RKO (cell line): ENCODE measurements at places on chromosomes 5 and 9.

GRCh38 chr5:137144656-137145055 is 354.5 kb downstream of the SPOCK1 start:
- DNase-seq, result no peak

DNA sequence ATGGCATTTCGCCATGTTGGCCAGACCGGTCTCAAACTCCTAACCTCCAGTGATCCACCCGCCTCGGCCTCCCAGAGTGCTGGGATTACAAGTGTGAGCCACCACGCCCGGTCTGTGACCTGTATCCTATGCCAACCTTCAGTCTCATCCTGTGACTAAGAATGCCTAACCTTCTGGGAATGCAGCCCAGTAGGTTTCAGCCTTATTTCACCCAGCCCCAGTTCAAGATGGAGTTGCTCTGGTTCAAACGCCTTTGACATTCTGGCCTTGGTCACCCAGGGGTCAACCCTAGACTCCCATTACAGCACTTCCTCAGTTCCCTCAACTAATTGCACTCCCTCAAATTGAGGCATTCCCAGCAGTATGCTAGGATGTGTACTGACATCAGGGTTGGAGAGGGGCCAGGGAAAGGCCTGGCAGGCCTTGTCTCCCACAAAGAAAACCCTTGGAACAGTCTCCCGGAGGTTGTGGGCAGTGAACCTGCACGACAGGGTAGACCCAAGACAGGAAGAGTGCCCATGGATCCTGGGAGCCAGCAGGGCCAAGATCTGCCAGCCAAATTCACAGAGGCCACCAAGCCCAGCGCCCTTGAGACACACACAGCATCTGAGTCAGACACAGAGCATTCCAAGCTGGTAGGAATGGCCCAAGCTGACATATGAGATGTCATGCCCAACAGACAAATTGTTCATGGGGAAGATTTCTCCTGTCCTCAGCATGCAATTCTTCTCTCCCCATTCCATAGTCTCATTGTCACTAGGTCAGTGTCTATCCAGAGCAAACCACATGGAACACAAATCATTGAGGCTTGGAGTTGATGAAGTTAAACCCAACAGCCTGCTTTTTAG is 24.9 kb upstream of the SMU1 start:
- DNase-seq, result peak; percentile 50

- DNase-seq, result no peak
Measured at GRCh38 chr9:83538172-83538889, at the start of gene FRMD3. FRMD3 (minus strand) TSS chr9:83538401; CDS start chr9:83538231, 170 bp downstream.

GRCh38 chr5:55187370-55187769 is 14.4 kb upstream of the CDC20B start:
- peak; percentile 65 for DNase-seq

DNA sequence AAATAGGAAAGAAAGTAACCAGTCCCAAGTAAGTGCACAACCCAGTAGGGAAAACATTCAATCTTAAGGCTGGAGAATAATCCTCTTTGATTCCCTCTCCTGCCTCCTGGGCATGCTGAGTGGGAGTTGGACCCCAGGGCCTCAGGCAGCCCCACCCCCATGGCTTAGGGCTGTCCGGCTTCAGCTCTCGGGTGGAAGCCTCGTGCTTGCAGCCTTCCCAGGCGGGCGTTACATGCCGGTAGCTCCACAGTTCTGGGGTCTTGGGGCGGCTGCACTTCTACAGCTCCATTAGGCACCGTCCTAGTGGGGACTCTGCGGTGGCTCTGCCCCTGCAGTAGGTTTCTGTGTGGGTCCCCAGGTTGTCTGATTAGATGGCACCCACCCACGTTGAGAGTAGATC is 10.1 kb downstream of the GLIPR2 start:
- DNase-seq, result no peak

- DNase-seq, result no peak
Measured at GRCh38 chr5:168320805-168321204, 29.4 kb downstream of the WWC1 start.

GRCh38 chr5:59099270-59099994 is 516.6 kb downstream of the RAB3C start:
- DNase-seq, result peak; percentile 86

DNA sequence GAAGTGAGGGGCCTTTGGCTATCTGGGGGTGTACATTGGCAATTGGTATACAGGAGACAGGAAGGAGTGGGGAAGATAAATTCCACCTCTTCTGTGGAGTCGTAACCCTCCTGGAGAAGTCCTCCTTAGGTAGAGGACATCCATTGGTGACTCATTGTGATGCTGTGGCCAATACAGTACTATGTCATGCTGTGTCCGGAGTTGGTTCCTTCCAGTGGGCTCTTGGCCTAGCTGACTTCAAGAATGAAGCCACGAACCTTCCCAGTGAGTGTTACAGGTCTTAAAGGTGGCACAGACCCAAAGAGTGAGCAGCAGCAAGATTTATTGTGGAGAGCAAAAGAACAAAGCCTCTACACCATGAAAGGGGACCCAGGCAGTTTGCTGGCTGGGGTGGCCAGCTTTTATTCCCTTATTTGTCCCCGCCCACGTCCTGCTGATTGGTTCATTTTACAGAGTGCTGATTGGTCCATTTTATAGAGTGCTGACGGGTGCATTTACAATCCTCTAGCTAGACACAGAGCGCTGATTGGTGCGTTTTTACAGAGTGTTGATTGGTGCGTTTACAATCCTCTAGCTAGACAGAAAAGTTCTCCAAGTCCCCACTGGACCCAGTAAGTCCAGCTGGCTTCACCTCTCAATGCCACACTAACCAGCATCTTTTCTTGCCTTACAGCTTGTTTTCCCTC is 37.3 kb upstream of the FBP1 start:
- no peak for DNase-seq

DNA sequence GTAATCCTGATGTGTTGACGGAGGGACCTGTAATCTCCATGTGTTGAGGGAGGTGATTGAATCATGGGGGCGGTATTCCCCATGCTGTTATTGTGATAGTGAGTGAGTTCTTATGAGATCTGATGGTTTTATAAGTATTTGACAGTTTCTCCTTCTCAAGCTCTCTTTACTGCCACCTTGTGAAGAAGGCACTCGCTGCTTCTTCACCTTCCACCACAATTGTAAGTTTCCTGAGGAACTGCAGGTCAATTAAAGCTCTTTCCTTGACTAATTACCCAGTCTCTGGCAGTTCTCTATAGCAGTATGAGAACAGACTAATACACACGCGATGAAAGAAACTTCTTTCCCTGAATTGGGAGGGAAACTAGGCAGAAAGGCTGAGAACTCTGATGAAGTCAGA is 141.1 kb upstream of the RAD23B start:
- DNase-seq, result peak; percentile 31

DNA sequence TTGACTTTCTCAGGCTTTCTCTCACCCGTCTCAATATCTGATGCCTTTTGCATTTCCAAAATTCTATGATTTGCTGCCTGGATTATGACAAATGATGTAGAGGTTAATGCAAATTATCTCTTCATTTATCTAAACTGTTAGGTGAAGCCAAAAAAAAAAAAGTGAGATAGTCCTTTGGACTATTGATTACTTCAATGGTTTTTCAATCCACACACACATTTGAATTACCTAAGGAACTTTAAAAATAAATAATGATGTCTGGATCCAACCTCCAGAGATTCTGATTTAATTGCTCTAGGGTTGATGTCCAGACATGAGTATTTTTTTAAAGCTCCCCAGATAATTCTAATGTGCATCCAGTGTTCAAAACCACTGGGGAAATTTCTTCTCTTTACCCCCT is 379.4 kb downstream of the SPATA31D1 start:
- DNase-seq, result no peak

DNA sequence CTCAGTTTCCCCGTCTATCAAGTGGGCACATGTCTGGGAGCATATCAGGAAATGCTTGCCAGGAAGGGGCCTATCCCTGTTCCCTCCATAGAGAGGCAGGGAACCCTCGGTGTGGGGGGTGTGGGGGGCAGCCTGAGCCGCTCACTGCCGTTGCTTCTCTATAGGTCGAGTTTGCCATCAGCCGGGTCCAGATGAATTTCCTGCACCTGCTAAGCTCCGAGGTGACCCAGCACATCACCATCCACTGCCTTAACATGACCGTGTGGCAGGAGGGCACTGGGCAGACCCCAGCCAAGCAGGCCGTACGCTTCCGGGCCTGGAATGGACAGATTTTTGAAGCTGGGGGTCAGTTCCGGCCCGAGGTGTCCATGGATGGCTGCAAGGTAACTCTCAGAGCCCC is 13.8 kb upstream of the ORM1 start:
- DNase-seq, result no peak

DNA sequence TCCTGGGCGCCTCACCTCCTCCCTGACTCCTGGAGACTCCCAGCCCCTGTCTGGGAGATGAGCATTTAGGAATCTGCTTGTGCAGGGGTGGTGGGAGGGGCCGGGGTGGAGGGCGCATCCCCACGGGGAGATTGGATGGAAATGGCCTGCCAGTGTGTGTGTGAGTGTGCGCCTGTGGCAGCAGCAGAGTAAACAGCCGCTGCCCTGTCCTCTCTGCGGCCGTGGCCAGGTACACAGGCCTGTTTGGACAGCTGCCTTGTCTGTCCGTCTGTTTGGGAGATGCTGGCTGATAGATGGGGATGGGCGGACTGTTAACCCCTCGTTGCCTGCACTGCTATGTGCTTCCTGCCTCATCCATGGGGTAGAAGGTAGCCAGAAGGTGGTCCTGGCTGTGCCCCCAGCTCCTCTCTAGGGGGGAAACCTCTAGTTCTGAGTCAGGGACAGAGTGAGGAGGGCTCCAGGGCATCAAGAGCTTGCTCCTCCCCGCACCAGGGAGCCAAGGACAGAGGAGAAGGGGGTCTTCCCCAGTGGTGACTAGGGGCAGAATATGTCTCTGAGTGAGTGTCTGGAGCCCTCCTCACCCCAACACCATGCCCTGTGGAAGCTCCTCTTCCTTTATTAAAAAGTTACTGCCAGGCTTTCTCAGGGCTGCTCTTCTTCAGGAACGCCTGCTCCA is 60.1 kb downstream of the LMX1B start:
- no peak for DNase-seq

DNA sequence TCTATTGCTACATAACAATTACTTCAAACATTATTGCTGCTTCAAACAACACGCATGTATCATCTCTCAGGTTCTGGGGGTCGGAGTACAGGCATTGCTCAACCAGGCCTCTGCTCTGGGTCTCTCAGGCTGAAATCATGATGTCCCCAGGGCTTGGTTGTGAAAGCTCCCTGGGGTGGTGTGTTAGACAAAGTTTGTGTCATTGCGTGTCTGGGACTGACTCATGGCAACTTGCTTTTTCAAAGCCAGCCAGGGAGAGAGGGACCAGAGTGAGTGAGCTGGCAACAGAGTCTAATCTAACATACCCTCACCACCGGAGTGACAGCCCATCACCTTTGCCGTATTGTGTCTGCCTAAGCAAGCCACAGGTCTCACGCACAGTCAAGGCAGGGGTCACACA is 259.2 kb upstream of the NFIL3 start:
- DNase-seq, result no peak

DNA sequence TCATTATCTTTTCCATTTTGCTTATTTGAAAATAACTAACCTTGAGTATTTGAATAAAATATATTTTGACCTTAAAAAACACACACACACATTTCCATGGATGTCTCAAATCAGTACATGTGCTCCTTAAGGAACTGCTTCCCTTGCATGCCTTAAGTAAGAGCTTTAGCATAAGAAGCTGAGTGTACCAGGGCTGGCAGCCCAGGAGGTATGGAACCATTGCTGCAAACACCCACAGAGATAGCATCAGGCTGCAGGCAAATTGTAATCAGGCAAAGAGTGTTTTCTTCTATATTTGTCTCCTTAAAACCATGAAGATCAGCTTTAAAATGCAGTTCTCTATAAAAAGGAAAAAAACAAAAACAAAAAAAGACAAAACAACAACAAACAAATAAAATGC is 160.6 kb downstream of the PLK2 start:
- no peak for DNase-seq

DNA sequence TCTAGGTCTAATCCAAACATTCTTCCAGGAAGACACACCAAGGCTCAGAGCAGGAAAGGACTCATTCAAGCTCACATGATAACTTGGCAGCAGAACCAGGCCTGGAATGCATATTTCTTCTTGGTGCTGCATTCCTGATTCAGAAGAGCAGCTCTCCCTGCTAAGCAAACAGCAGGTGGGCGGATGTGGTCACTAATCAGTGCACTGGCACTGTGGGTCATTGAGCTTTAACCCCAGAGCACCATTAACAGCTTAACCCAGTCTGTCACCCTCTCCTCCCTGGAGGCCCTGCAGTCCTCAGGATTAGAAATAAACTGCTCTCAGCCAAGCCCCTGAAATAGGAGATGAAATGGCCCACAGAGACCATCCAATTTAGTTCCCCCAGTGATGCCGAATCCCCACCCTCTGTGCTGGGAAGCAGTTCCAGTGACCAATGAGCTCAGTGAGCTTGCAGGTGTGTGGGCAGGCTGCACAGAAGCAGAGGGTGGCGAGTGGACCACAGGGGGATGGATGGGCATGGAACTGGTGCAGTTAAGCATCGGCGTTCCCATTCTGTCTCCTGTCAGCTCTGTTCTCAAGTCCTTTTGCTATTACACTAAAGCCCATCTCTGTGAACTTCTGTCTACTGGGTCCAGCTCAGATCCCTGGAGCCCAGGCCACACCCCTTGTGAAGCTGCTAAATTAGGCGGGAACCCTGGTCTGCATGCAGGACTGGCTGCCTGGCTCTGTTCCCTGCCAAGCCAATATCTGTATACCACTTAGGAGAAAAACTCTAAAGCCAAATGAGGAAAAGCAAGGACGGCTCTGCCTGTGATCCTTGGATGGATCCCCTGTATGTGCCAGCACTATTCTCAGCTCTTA is 16.6 kb upstream of the MEGF9 start:
- peak; percentile 84 for DNase-seq

- no peak for DNase-seq
Measured at GRCh38 chr5:178207183-178207916, 3.0 kb downstream of the HNRNPAB start.

DNA sequence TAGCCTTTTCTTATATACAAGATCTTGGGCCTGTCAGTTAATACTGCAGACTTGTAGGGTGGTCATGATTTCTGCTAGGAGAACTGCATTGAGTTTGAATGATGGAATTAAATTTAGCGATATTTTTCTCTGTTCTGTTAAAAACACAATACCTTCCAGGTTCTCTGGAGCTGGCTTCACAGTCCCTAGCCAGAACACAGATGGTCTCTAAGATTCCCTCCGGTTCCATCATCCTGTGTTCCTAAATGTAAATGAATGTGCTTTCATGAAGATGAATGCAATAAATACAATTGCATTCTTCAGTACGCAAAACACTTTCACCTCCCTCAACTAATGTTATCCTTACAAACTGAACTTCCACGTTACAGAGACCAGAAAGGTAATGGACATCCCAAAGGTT is 264.9 kb downstream of the ASTN2 start:
- DNase-seq, result no peak

GRCh38 chr5:77995793-77996409 is 219.8 kb upstream of the TBCA start:
- no peak for DNase-seq

DNA sequence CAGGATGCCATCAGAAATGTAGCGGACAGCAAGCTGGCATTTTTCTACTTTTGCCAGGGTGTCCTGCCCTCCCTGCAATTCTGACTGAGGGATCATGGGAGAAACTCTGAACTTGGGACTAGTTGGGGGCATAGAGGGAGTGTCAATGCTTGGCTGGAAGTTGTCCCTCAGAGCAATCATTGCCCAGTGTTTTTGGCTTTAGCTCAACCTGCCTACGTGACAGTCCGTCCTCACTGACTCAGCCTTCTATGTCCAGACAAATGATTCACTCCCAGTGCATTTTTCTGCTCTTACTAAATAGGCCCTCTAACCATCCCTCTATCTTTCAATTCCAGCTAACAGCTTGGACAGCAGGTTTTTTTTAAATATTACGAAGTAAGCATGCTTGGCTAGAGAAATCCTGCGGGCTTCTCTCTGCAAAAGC is 627.4 kb downstream of the TLR4 start:
- DNase-seq, result peak; percentile 65
